8988T (cell line): ENCODE measurements at places on chromosomes 2 and 18.

DNA sequence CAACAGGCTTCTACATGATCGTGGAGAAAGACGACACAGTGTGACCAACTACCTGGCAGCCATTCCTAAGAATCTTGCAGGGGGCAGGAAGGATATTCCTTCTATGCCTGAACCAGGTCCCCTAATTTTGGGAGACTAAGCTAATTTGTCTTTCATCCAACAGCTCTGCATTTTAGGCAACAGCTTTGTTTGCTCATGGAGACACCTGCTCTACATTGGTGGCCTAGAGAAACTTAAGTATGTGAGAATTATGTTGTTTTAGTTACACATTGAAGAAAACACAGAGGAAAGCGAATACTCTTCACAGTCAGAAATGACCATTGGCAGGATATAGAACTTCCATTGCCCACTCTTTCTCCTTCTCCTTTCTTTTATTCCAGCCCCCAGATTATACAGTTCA is 75.2 kb downstream of the ASXL3 start:
- no peak for DNase-seq

DNA sequence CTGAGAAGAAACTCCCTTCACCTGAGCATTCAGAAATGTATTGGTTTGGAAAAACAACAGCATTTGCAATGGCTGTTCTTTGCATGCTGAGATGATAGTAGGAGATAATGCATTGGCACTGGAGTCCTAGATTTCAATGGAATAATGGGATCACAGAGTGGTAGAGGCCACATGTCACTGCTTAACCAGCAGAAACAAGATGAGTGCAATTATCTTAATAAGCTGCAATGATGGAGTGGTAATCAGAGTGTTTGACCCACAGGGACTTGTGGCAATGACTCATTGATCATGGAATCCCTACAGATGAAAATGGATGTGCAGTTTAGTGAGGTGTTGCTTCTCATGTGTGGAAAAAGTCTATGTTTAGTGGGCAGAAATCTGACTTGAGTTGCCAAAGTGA is 218.8 kb upstream of the ZEB2 start:
- no peak for DNase-seq

- DNase-seq: no peak
Measured at GRCh38 chr2:20488201-20488641, 41.3 kb downstream of the RHOB start.

GRCh38 chr2:216485237-216485636 is 13.4 kb upstream of the RPL37A start:
- DNase-seq: no peak

GRCh38 chr2:203673933-203674332 is 32.5 kb upstream of the CD28 start:
- no peak for DNase-seq

GRCh38 chr2:237979331-237979730 is 12.5 kb downstream of the UBE2F start:
- no peak for DNase-seq

DNA sequence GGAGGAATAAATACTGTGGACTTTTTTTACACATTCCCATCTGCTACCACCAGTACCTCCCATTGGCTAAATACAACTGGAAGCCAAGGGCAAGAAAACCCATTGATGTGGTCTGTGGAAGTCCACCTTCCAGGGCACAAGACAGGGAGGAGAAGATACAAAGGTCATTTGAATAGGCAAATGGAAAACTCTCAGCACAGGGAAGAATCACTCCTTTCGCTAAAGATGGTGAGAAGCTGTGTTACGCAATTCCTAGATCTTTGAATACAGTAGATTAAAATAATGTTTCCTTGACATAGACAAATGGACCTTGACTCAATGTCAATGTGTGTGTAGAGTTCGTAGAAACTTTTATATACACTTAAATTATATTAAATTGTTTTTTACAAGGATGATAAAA is 70.9 kb upstream of the ERBB4 start:
- no peak for DNase-seq

DNA sequence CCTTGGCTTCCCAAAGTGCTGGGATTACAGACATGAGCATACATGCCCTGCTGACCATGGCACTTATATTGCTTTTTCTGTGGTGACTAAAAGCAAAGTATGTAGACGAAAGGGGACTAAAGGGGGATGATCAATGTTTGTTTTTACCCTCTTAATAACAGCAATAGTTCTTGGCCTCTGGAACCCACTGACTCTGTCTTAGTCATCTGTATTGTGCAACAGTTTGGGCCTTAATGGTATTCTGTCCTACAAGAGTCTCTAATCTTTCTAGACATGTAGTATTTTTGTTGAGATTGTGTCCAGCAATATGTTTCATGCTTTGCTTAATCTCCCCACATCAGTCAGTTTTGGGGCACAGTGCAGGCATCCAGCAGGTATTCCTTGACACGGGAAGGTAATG is 359.9 kb upstream of the FANCL start:
- DNase-seq: no peak

GRCh38 chr18:41659438-41660130 is 295.4 kb upstream of the PIK3C3 start:
- DNase-seq: no peak

GRCh38 chr2:141557329-141558095 is 573.3 kb downstream of the LRP1B start:
- DNase-seq: no peak

- peak; percentile 39 for DNase-seq
Measured at GRCh38 chr2:27890924-27891672, 569 bp downstream of the BABAM2 start.

DNA sequence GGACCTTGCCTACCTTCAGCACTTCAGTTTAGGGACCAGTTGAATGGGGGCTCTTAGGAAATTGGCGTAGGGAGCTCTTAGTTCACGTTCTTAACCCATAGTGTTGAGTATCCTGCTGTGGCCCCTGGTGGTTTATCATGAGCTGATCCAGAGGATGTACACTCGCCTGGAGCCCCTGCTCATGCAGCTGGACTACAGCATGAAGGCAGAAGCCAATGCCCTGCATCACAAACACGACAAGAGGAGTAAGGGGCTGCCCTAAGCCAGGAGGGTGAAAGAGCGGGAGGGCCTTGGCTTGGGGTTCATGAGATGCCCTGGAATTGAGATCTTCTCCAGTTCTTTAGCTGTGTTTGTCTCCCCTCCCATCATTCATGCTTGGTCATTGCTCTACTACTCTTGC is 2.9 kb downstream of the RETREG2 start:
- no peak for DNase-seq

- no peak for DNase-seq
Measured at GRCh38 chr18:27005589-27005988, 140.1 kb upstream of the AQP4 start.

DNA sequence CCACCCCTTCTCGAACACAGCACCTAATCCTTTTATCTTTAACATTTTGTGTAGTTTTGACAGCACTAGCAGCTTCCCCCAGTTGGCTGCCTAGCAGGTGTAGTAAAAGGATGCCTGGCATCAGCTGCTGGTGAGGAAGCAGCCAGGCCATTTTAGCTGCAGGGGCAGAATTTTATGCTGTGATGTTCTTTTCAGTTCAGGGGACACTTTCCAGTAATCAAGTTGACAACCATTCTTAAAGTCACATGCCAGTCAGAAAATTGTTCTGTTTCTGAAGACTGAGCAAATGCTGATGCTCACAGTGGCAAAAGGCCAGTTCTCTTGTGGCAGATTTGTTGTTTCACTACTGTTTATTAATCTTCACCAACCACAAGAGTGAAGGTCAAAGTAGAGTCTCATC is 570.8 kb downstream of the CCDC85A start:
- no peak for DNase-seq

DNA sequence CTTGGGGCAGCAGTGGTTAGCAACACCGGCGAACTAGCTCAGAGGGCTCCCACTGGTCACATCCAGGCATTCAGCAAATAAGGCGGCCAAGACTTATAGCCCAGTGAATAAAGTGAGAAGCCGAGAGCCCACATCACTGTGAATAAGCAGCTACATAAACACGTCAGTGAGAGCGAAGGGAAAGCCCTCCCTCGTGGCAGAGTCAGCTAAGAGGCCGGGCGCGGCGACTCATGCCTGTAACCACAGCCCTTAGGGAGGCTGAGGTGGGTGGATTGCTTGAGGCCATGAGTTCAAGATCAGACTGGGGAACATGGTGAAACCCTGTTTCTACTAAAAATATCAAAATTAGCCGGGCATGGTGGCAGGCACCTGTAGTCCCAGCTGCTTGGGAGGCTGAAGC is 5.2 kb downstream of the D2HGDH start:
- no peak for DNase-seq

GRCh38 chr2:197822333-197822732 is 17.9 kb downstream of the PLCL1 start:
- DNase-seq: no peak

- DNase-seq: no peak
Measured at GRCh38 chr2:208033701-208034502, 8.6 kb upstream of the PLEKHM3 start.

GRCh38 chr18:42950732-42951131 is 164.8 kb downstream of the RIT2 start:
- DNase-seq: no peak

- DNase-seq: no peak
Measured at GRCh38 chr18:33264566-33264965, 176.0 kb downstream of the CCDC178 start.

- DNase-seq: no peak
Measured at GRCh38 chr2:3229221-3229620, 148.4 kb downstream of the EIPR1 start.

GRCh38 chr2:215773728-215774127 is 239.6 kb downstream of the MREG start:
- DNase-seq: no peak

DNA sequence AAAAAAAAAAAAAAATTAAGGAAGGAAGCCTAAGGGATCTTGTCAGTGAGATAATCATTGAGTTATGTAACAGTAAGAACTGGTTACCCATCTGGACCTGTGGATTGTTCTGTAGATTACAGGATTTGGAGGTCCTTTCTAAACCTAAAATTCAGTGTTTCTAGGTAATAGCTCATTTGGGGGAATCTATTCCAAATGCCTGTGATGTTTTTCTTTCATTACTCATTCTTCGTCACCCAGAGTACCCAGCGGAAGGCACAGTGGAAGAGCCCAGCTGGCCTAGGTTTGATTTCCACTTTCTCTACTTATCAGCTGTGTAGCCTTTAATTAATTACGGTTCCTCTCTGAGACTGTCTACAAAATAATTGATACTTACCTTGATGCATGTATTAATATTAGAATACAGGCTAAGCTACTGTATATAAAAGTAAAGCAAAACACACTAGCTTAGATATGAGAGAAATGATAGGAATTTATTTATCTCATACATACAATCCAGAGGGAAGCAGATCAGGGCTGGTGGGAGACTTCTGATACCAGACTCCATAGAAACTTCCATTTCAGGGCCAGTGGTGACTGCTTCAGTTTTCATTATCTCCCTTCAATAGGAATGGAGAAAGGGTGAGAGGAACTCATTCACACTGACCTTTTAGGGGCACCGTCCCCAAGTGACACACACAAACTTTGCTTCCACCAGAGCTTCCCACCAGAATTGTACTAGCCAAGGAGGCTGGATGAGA is 115.8 kb upstream of the NOSTRIN start:
- peak; percentile 8 for DNase-seq

DNA sequence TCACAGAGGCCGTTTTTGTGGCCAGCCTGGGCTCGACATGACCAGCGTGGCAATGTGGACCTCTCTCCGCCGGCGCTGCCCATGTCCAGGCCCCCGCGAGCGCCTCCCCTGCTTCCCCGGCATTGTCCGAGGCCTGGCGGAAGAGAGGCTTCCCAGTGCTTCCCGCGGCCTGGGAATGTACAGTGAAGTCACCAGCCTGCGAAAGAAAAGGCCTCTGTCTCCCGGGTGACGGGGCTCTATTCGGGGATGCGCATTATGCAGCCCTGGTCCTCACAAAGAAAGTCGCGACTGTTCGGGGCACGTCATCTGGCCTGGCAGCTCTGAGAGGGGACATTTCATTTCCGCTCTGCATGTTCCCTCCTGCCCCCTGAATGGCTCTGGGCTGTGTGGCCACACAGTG is 109.2 kb upstream of the AGAP1 start:
- no peak for DNase-seq

- DNase-seq: no peak
Measured at GRCh38 chr2:105732101-105732500, 12.6 kb upstream of the NCK2 start.

- DNase-seq: peak; percentile 80
Measured at GRCh38 chr18:9708057-9708433, at the start of gene RAB31. Gene RAB31 (plus strand): TSS chr18:9708301. CDS start chr18:9708406, 105 bp downstream.

DNA sequence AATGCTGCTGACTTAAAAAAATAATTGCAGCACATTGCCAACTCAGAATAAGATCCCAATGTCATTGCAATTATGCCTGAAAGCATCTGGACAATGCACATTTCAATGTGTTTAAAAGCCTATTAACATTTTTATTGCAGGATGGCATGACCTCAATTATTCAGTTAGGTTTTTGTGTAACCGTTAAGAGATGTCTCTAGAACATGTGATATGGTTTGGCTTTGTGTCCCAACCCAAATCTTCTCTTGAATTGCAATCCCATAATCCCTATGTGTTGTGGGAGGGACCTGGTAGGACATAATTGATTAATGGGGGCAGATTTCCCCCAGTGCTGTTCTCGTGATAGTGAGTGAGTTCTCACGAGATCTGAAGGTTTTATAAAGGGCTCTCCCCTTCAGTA is 43.2 kb upstream of the ZC3H15 start:
- DNase-seq: no peak

GRCh38 chr18:46213295-46213694 is 109.1 kb downstream of the HAUS1 start:
- peak; percentile 26 for DNase-seq

GRCh38 chr2:69615969-69616368 is 27.6 kb downstream of the AAK1 start:
- DNase-seq: no peak

DNA sequence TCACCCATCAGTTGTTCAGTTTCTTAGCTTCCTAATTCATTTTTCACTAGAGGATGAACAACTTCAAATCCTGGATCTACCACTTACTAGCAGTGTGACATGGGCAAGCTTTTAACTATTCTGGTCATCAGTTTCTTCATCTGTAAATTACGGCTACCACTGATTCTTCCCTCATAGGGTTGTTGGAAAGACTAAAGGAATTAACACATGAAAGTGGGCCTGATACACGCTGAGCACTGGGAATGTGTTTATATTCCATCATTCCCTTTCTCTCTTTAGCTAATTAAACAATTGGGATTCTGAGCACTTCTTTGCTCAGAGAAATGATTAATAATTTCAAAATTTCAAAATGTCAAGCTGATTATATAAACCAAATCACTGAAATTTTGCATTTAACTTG is 862.3 kb upstream of the GCFC2 start:
- no peak for DNase-seq

GRCh38 chr2:72033636-72034035 is 114.0 kb downstream of the CYP26B1 start:
- no peak for DNase-seq
